ENCODE measurements at places on chromosomes 7 and 10. TPM values are rescaled to one million over a fixed set of nuclear protein-coding genes. Genes with fewer than 3 reads are reported as not detected.

GRCh38 chr7:8515640-8516185 is 82.3 kb downstream of the NXPH1 start:
- DNase-seq: no peak

PILRA gene
- 1.5 TPM for total RNA-seq

DNA sequence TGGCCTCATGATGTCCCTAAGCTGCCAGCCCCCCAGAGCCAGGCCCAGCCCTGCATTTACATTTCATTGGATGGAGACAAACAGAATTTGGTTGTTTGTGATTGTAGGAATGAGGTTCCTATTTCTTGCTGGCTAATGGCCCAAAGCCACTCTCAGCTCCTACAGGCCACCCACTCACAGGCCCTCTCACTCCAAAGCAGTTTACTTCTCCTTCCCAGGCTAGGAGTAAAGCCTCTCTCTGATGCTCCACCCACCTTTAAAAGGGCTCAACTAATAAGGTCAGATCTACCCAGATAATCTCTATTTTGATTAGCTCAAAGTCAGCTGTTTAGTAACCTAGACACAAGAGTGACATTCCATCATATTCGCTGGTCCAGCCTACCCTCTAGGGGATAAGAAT is 11.2 kb upstream of the CUZD1 start:
- DNase-seq: no peak

DNA sequence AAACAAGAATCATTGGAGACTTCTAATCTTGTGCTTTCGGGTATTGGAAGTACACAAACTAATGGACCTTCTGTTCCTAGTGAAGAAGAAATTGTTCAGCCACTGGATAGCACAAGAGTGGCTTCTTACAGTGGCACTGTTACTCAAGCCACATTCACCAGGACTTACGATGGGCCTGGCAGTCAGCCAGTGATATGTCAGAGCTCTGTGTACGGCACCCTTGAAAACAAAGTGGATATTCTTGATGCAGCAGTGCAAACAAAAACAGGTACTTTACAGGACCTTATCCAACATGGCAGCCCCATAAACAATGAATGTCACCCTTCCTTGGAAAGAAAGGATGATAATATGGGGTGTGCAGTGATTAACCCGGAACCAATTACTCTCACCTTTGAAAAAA is 61.6 kb downstream of the TASOR2 start:
- no peak for DNase-seq

DNA sequence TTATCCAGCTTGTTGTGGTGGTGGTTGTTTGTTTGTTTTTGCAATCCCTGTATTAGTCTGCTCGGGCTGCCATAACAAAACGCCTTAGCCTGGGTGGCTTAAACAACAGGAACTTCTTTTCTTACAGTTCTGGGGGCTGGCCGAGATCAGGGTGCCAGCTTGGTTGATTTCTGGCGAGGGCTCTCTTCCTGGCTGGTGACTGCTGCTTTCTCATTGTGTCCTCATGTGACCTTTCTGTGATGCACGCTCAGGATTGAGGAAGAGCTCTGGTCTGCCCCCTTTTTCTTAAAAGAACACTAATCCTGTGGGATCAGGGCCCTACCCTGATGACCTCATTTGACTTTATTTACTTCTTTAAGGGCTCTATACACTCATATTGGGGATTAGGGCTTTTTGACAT is 107.1 kb upstream of the NRP1 start:
- DNase-seq: no peak

DNA sequence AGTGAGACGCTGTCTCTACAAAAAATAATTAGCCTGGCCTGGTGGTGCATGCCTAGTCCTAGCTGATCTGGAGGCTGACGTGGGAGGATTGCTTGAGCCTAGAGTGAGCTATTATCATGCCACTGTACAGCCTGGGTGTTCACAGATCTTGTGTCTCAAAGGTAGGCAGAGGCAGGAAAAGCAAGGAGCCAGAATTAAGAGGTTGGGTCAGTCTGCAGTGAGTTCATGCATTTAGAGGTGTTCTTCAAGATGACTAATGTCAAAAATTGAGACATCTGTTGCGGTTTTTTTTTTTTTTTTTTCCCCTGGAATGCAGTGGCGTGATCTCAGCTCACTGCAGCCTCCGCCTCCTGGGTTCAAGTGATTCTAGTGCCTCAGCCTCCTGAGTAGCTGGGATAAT is 5.4 kb downstream of the PPIA start:
- no peak for DNase-seq

SPAM1 gene
- not detected for total RNA-seq

GRCh38 chr7:80014511-80014910 is 120.1 kb upstream of the GNAI1 start:
- no peak for DNase-seq

UCN3 gene
- not detected for total RNA-seq

TAS2R4 gene
- total RNA-seq: 0.65 TPM

C10orf67 gene
- total RNA-seq: not detected

- no peak for DNase-seq
Measured at GRCh38 chr10:78416031-78417011, 382.7 kb downstream of the RPS24 start.
